ENCODE measurements at places on chromosomes 13 and 19.
A peak's percentile ranks its signal among the peaks of the same experiment; 100 is the strongest.

GRCh38 chr19:6696239-6696820 lies 24.1 kb downstream of the C3 start:
- no peak for DNase-seq

- peak; percentile 76 for DNase-seq
Measured at GRCh38 chr19:40549007-40549708, 27.5 kb upstream of the SHKBP1 start.

DNA sequence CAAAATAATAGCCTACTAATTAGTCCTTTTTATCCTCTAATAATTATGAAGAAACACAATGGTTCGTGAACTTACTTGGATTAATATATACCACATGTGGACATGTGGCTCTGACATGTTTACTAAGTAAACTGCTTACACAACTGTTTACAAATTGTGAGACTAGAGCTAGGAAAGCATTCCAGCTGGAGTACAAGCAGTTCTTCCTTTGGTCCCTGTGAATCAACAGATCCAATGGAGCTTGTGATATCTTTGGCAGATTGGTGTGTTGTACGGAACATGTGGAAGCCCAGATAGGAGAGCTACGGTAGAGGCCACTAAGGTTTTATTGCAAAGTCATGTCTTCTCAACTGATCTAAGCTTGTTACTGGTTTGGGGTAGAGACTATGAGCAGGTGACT lies 145.5 kb upstream of the SPRY2 start:
- DNase-seq, result no peak

GRCh38 chr19:37981785-37982475 lies 74.9 kb downstream of the SIPA1L3 start:
- peak; percentile 14 for DNase-seq

DNA sequence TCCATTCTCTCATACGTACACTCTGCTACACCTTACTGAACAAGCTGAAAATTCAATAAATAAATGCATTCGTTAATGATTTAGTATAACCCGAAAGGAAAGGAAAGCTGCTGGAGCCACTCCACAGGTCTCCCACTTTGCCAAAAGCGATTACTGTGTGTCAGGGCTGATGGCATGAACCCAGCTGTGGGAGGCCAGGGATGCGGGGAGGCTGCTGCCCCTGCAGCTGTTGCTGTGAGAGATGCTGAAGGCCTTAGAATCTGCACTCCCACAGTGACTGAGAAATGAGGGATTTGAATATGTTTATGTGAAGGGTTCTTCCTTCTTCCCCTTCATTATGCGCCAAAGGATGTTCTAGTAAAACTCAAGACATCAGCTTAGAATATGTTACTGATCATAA lies 58.7 kb upstream of the NBEA start:
- no peak for DNase-seq

- no peak for DNase-seq
Measured at GRCh38 chr13:112783978-112784371, 94.1 kb downstream of the ATP11A start.

DNA sequence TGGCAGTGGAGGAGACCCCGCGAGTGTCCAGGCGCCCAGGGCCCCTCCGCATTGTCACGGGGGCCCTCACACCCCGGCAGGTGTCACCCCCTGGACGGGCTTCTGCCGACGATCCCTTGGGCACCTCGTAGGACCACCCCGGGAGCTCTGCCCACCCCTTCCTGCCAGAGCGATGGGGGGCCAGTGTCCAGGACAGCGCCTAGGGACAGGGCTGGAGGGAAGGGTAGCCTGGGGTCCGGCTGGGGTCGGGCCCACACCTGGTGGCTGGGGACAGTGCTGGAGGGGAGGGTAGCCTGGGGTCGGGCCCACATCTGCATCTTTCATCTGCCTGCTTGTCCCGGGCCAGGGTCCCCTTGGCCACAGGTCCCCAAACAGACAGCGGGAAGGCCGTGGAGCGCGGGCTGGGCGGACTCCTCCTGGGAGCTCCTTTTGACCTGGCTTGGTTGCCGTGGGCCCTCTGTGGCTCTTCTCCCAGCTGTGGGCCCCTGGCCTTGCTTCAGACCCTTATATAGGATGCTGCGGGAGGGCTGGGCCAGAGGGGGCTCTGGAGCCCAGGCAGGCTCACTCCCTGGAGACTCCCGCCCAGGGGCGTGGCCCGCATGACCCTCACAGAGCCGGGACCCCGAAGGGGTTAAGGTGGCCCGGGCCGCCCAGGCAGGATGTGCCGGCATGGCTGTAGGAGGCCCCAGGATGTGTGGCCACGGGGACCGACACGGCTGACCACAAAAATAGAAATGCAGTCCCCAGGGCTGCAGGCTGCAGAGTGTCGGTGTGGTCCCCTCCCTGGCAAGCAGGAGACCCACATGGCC lies 74.1 kb upstream of the MCF2L start:
- no peak for DNase-seq

All from hematopoietic multipotent progenitor cell treated with erythropoietin and hydrocortisone succinate and interleukin-3 and kit ligand, for 6 days (in vitro differentiated cells).